ENCODE measurements at places on chromosomes 16 and 17. TPM values are rescaled to one million over a fixed set of nuclear protein-coding genes. Genes with fewer than 3 reads are reported as not detected.

Gene KRT33A
- polyA plus RNA-seq = not detected

Gene CD19
- polyA plus RNA-seq = 98.1 TPM

Gene ITGAD
- polyA plus RNA-seq = 0.92 TPM

Gene NOS2
- not detected for polyA plus RNA-seq

Gene NRN1L
- polyA plus RNA-seq = not detected

Gene CAPNS2
- not detected for polyA plus RNA-seq

Gene GHDC
- polyA plus RNA-seq = 13.5 TPM

Gene TPPP3
- not detected for polyA plus RNA-seq

Gene LPO
- 0.11 TPM for polyA plus RNA-seq

Gene ERN2
- 0.29 TPM for polyA plus RNA-seq

Gene KRTAP2-2
- polyA plus RNA-seq = not detected

Gene RPH3AL
- not detected for polyA plus RNA-seq

Gene C16orf89
- not detected for polyA plus RNA-seq

Gene SLC13A2
- polyA plus RNA-seq = not detected

Gene ADORA2B
- polyA plus RNA-seq = 0.50 TPM

Gene STX4
- polyA plus RNA-seq = 25.1 TPM

Gene GNG13
- not detected for polyA plus RNA-seq

Gene HS3ST6
- polyA plus RNA-seq = not detected

Gene OR1A2
- polyA plus RNA-seq = not detected

Gene PRR35
- polyA plus RNA-seq = not detected

Gene COX11
- 54.1 TPM for polyA plus RNA-seq

Gene SMPD3
- polyA plus RNA-seq = 1.6 TPM

Gene SYNGR3
- 4.4 TPM for polyA plus RNA-seq

Gene CA7
- not detected for polyA plus RNA-seq

Gene EVI2B
- 26.7 TPM for polyA plus RNA-seq

Gene AIPL1
- polyA plus RNA-seq = not detected

Data from GM12878 (cell line).